ENCODE measurements at places on chromosomes 1 and 21. TPM values are rescaled to one million over a fixed set of nuclear protein-coding genes. Genes with fewer than 3 reads are reported as not detected.

DNA sequence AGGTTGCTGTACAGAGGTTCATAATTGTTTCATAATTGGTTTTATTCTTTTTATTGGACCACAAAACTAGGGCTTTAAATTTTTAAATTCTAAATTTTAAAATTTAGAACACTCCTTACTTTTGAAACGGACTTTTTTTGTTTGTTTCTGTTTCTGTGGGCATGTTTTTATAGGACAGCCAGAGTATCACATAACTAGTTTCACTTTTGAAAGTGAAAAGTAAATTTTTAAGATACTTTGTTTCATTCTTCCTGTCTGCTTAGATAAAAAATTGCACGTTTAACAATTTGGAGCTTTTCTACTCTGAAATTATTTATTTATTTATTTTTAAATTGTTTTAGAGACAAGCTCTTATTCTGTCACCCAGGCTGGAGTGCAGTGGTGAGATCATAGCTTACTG, 29.7 kb downstream of the MDM4 start:
- no peak for DNase-seq

GRCh38 chr1:212600071-212600915, 8.3 kb upstream of the ATF3 start:
- no peak for DNase-seq

DNA sequence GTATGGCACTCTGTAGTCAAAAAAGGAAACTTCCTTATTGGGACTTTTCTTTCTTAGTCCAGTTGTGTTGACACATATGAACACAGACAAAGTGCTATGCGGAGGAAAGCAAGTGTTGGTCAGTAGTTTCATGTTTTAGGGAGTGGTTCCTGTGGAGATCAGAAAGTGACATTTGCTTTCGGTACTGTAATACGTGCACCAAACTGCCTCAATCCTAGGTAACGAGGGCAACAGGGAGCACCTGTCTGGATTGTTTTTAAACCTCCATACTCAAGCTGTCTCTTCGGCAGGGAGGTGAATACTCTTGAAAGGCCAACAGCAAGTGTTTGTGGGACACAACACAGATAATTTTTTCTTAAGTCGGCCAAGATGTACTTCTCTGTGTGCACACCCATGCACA, 9.1 kb downstream of the RHOU start:
- no peak for DNase-seq

DNA sequence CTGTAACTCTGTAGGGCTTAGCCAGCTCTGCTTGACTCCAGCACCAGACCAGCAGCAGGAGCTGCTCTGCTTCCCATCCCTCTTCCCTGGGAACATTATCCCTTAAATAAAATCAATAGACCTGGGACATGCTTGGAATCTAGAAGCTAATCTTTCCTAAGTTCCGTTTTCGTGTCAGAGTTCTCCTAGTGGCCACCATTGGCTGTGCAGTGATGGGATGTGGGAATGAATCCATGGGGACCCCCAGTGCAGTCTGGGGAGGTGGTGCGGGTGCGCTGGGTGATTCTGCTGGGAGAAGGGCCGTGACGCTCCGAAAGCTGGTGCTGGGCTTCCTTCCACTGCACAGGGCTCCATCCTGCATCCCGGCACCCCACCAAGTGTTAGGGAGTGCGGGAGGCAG, 202.7 kb downstream of the CAMTA1 start:
- no peak for DNase-seq

- DNase-seq = no peak
Measured at GRCh38 chr1:173954179-173954578, 37.1 kb upstream of the SERPINC1 start.

GRCh38 chr1:181124291-181124751, 35.8 kb downstream of the IER5 start:
- no peak for DNase-seq

GRCh38 chr21:43703035-43703880, 15.7 kb upstream of the PDXK start:
- peak; percentile 58 for DNase-seq

DNA sequence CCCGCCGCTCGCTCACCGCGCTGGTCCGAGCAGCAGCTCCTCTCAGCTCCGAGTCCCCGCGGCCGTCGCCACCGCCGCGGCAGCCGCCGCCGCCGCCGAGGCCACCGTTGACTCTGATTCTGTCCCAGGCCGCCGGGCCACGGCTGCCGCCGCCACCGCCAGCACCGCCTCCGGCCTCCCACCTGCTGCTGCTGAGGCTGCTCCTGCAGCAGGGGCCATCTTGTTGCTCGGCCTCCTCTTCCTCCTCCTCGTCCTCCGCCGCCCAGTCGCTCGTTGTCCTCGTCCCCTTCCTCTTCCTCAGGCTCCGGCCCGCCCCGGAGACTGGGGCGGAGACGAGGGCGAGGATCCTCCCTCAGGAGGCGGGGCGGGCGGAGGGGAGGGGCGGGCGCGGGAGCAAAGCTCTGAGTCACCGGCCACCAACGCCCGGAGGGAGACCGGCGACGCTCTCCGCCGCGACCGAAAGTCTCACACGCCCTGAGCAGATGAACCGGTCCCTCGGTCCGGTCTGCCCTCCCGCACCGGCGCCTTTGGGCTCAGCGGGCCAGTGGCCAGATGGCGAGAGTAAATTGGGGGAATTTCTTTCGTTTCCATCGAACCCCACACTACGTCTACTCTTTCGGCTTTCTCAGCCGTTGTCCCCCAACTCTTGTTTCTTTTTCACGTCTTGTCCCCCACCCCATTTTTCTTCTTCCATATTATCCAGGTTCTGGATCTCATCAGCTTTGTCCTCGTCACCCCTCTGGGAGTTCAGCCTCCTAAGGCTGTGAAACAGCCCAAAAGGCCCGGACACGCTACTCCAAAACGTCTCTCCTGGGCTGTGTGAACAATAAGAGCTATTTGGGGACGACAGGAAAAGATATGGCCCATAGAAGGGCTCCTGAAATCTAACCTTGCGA, at the start of gene RC3H1:
TSS of gene RC3H1 (minus strand) at position 278 of the 896 bp plus-strand sequence. CDS start 29,372 bp downstream, outside the sequence.
- DNase-seq = peak; percentile 92

DNA sequence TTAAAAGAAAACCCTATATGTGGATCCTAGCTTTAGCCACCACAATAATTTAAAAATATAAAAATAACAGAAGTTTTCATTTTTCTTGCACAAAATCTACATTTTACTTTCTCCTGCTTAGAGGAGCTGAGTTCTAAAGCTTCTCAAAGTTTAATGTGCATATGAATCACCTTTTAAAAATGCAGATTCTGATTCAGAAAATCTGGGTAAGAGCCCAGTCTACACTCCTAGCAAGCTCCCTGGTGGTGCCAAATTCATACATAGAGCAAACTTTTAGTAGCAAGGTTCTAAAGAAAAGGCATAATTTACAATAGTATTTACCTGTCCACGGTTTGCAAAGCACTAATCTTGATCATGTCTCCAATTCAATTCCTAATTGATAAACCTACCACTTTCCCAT, 19.3 kb downstream of the RSBN1 start:
- no peak for DNase-seq

GRCh38 chr1:191869790-191870312, 288.4 kb upstream of the RGS18 start:
- no peak for DNase-seq

DNA sequence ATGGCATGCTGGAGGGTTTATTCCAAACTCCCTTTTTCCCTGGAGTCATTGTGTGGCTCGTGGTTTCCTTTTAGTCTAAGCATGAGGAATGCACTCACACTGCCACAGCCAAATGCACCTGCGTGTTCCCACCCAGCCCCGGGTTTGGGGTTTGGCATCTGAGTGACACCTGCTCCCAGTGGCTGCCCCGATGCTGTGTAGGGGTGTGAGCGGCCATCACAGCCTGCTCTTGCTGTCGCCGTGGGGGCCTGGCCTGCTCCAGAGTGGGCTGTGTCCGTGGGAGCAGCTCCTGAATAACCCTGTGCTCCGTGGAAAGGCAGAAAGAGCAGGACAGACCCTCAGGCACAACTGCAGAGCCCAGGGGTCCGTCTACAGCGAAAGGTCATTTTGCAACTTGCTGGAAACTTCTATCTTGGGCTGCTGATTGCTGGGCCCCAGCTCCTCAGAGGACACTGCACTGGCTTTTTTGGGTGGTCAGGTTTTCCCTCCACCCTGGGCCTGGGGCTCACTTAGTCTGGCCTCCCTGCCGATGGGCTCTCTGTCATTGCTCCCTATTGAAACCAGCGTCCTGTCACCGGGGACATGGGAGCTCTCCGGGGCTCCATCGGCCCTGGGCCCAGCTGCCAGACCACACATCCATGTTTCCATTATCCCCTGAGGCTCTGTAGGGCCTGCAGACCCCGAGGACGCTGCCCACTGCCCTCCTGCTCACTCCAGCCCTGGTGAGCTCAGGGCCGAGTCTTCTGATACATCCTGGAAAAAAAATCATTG, 74.1 kb downstream of the AJAP1 start:
- DNase-seq = no peak

- DNase-seq = no peak
Measured at GRCh38 chr21:36223451-36223850, 66.8 kb downstream of the DOP1B start.

SOAT1 gene
- 6.8 TPM for polyA plus RNA-seq

LCE6A gene
- polyA plus RNA-seq = not detected

CFHR2 gene
- polyA plus RNA-seq = not detected

All from pancreas (tissue), 10 donors.